Stimulated activated CD4-positive, alpha-beta T cell treated with anti-CD3 and anti-CD28 coated beads, Interleukin-12 subunit alpha, Interleukin-12 subunit beta, amount 100 ng/mL, for 48 hours (primary cell): ENCODE measurements at places on chromosomes 2 and 18.

- DNase-seq, result no peak
Observed at GRCh38 chr18:22694954-22695353, 238.2 kb upstream of the RBBP8 start.

GRCh38 chr18:60228609-60229595 is 143.7 kb downstream of the MC4R start:
- no peak for DNase-seq

DNA sequence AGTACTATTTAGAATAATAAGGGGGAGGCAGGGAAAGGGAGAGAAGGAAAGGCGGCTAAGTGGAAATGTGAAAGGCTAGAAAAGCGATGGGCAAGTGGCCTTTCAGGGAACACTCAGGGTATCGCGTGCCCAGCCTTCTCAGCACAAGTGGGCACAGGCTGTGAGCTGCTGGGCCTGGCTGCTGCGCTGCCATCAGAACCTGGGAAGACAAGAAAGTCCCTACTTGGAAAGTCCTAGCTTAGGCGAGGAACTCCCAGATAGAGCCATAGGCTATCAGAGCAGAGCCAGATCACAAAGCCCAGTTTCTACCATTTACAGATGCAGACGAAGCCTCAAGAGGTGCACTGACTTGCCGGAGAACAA is 9.8 kb upstream of the FZD7 start:
- DNase-seq, result no peak

DNA sequence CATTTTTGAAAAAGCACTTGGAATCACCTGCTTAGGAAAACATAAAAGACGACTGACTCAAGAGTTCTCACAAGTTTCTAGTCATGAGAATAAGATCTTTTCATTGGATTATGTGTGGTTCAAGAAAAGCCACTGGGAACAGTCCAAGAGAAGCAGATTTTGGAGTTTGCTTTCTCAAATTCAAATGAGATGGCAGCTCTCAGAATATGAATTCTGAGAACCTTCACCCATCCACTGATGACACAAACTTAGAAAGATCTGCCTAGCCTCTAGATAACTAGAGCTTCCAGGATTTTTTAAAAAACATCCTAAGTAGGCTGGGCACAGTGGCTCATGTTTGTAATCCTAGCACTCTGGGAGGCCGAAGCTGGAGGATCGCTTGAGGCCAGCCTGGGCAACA is 26.8 kb downstream of the MEX3C start:
- DNase-seq, result no peak

GRCh38 chr18:22066083-22066485 is 103.3 kb upstream of the GATA6 start:
- no peak for DNase-seq

DNA sequence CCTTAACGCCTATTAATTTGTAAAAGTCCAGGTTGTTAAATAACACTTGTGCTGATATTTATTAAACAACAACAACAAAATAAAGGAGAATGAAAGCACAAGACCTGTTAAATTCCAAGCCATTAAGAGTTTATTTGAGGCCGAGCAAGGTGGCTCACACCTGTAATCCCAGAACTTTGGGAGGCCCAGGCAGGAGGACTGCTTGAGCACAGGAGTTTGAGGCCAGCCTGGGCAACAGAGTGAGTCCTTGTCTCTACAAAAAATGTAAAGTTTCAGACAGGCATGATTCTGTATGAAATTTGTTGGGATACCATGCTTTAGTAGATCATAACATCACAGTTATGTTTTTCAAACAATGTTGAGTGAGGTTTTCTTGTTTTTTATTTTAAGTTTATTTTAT is 17.1 kb downstream of the PELI1 start:
- DNase-seq, result no peak

DNA sequence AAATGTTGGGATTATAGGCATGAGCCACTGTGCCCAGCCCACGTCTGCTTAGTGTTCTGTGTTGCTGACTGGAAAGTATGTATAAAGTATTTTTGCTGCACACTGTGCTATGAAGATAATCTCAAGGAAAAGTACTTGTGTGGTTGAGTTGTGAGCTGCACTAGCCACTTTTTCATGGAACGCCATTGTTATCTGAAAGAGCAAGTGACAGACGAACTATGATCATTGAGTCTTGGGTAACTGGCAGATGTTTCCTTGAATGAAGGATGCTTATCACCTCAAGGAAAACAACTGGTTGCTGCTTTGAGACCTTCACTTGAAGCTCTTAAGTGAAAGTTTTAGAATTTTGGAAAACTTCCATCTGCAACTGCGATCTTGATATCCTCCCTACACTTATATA is 82.2 kb upstream of the KCTD1 start:
- DNase-seq, result no peak

- DNase-seq, result no peak
Observed at GRCh38 chr18:63322206-63322605, 2.6 kb upstream of the BCL2 start.
